ENCODE measurements at places on chromosomes 2 and 18.
A peak's percentile ranks its signal among the peaks of the same experiment; 100 is the strongest.

- DNase-seq, result no peak
These were observed 45.6 kb upstream of the ITGB6 start for GRCh38 chr2:160245614-160246155.

DNA sequence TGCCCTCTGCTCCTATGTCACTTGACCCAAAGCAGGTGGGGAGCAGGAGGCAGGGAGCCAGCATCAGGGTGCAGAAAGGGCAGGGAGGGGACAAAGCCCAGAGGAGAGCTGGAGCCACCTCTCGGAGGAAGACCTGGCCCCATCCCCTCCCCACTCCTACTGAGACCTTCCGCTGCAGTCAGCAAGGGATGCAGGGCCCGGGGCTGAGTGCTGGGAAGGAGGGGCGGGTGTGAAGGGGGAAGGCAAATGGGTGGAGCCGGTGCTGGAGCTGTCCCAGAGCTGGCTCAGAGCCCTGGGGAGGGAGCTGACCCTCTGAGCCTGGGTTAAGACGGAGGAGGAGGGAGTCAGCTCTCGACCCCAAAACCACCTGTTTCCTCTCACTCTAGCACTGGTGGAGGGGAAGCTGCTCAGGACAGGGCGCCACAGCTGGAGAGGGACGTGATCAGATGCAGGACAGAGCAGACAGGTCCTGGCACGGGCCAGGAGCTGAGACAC lies 33.8 kb downstream of the HS1BP3 start:
- no peak for DNase-seq

- no peak for DNase-seq
These were observed 243.6 kb upstream of the RBMS1 start for GRCh38 chr2:160737247-160737646.

DNA sequence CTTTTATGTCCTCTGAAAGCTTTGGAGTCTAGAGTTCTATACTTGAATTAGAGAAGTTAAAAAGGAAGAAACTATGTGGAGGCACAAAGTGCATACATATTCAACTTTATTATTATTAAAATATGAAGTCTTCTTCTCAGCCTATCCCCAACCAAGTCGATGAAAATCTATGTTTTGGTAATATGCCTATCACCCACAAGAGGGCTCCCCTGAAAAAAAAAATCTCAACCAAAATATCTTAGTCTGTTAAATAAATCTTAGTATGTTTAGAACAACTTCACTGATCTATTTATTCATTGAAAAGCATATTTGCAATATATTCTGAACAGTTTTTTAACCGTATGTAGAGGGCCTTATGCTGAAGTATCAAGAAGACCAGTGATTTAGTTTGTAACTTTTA lies 804.5 kb downstream of the TDRD15 start:
- no peak for DNase-seq

DNA sequence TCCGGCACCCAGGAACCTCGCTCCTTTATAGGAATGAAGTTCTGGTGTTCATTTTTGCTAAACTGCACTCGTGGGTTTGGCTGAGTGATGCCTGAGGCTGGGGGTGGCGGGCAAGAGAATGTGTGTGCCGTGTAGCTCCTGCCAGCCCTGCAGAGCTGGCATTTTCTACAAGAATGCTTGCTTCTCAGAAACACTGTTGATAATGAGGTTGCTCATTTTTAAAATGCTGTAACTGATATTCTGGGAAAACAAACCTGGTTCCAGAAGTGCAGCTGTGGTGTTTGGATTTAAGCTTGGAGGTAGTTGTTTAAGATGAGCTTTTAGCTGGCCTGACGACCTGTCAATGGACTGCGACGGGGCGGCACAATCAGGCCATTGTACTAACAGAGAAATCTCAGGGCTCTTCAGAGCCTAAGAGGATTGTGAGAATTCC lies 511.9 kb upstream of the TNP1 start:
- DNase-seq, result no peak

DNA sequence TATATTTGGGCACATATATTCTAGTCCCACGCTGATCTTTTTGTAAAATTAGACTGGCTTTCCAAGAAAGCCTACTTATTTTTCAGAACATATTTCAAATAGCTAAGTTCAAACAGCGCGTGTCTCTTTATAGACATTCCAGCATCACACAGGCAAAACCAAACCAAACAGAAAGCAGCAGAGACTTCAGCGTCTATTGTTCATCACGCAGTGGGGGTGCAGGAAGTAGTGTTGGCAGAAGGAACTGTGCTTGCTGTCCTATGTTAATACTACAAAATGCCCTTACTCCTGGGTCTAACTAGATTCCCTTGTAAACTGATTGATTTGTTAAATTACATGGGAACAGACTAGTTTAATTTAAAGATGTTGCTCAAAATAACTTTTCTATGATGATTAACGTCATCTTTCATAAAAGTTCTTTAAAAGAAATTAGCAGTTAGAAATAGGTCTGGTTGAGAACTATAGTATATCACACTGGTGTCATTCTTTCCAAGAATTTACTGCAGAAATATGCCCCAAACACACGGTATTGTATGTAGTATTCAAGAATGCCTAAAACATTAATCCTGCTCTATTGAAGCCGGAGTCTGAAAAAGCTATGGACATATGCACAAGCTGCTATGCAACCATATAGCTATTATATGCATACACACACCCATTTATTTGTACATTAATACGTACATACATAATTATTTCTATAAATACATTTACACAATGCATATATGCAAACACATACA lies 436.3 kb downstream of the CBLN2 start:
- no peak for DNase-seq

DNA sequence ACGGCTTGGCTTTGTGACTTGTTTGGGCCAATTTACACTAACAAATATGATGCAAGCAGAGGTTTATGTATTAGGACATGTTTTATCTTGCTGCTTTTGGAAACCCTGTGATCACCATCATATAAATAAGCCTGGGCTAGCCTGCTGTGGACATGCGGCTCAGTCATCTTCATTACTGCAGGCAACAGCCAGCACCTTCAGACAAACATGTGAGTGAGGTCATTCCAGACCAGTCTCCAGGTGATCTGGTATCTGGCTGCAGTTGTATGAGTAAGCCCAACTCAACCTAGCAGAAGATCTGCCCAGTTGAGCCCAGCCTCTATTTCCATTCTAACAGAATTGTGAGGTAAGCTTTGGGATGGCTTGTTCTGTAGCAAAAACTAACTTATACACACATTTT lies 254.6 kb upstream of the ATP5MC3 start:
- no peak for DNase-seq

DNA sequence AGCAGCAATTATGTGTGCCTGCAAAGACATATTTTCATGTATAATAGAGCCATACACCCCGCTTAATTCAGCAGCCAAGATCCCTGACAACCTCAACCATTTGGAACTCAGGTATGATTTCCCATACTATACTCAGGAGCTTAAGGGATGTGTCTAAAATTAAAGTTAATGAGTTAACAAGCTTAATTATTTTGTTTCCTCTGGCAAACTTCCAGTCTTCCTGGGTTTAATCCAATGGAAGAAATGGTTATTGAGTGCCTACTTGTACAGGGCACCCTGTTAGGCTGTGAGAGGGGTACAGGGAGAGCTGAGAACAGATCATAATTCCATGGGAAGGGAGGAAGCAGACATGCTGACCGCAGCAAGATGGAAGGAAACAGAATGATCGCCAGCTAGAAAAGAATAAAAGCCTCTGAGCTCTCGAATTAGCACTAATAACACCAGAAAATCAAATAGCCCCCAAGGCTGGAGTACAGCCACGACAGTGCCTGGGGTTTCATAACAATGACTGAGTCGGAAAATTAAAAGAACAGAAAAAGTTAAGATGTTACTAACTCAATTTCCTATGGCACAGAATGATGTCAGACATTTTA lies 20.8 kb upstream of the CEP68 start:
- no peak for DNase-seq

- DNase-seq, result no peak
These were observed 458 bp downstream of the B4GALT6 start for GRCh38 chr18:31683968-31684278.

- DNase-seq, result no peak
These were observed 68.2 kb downstream of the HS6ST1 start for GRCh38 chr2:128250229-128251025.

DNA sequence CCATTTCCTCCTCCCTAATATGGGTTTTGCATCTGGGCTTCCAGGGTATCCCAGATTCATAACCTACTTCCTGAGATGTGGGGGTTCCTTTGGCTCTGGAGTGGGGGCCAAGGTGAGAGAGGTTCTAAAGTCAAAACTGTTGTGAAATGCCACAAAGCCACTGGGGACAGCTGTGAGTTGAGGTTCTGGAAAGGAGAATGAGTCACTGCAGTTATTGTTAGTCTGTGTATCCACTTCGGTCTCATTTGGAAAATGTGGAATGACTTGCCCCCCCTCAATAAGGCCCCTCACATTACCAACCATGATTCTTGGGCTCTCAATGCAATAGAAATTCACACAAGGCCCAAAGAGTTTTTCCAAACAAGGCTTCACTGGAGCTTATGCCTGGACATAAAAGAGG lies 51.1 kb upstream of the LGALSL start:
- DNase-seq, result no peak

- DNase-seq, result no peak
These were observed 96.0 kb downstream of the INHBB start for GRCh38 chr2:120441744-120442471.

GRCh38 chr18:500632-501405 lies at the start of gene COLEC12:
Gene COLEC12, minus strand, starts transcription at chr18:500701. Its CDS starts 187 bp downstream, at chr18:500514.
- peak; percentile 31 for DNase-seq

- DNase-seq, result no peak
These were observed 253.1 kb downstream of the MBD2 start for GRCh38 chr18:53971331-53971730.

DNA sequence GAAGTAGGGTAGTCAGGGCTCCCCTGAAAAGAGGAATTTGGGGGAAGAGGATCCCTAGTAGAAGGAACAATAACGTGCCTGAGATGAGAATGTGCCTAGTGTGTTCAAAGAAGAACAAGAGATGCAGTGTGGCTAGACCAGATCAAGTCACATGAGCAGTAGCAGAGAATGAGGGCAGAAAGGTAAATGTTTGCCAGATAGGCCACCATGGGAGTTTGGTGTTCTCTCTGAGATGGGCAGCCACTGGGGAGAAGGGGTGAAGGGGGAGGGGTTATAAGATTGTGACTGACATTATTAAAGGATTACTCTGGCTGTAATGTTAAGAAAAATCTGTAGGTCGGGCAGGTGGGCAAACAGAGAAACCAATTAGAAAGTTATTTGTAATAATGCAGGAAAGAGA lies 166.0 kb downstream of the LCLAT1 start:
- no peak for DNase-seq

DNA sequence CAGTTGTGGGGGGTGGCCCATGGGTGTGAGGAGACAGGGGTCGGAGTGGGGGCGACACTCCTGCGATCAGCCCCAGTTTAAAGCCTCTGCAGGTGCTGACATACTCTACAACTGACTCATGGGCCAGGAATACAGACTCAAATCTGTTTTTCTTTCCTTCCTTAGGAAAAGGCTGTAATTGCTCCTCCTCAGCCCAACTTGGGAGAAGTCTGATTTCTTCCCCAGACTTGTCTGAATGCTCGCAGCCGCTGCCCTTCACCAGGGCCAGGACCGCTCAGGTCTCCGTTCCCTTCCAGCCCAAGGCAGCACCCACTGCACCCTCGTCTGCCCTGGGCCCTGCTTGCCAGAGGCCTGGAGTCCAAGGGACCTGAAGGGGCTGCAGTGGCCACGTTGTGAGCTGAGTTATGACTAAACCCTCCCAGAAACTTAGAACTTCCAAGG lies 41.3 kb downstream of the RHOB start:
- DNase-seq, result no peak

All from GM13977 (cell line).